ENCODE measurements at places on chromosomes 6 and 20.

DNA sequence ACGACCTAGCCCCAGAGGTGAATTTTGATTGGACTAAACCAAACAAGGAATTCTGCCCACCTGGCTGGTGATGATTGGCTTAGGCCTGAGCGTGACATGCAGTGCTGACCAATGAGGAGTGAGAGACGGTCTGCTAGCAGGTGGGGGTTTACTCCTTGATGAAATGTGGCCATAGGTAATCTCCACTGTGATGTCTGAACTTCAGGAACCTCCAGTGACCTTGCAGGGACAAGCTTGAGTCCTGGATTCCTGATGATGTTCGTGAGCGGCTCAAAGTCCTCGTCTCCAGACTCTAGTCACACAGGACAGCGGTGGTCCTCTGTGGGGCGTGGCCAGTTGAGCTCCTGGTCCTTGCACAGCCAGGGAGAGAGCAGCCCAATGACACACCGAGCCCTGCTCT is 8.4 kb downstream of the VSX1 start:
- H3K36me3 ChIP-seq, result no peaks in the 10 kb centered on the region
- H3K4me3 ChIP-seq, result no peak overlapping the region
- DNase-seq, result no peak
- H3K27me3 ChIP-seq, result peaks cover 61% of the 10 kb centered on the region
- H3K27ac ChIP-seq, result no peak overlapping the region
- H3K4me1 ChIP-seq, result peaks cover 17% of the 10 kb centered on the region

DNA sequence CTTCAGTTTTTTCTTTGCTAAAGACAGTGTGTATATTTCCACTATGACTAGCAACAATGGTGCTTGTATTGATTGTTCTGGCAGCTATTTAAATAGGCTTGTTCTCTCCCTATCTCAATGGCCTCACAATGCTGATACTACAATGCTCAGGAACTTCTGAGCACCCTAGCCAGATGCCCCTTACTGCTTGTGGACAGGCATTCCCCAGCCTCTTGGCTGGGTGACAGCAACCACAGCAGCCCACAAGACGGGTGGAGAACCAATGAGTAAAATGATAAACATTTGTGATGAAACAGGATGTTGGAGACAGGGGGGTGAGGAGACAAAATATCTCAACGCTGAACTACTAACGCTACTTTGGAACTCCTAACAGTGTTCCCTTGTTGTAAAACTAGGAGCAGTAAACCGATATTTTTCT is 42.3 kb downstream of the HIVEP2 start:
- peaks cover 15% of the 10 kb centered on the region for H3K4me1 ChIP-seq
- no peak overlapping the region for H3K4me3 ChIP-seq
- DNase-seq, result peak; percentile 62
- H3K27me3 ChIP-seq, result no peaks in the 10 kb centered on the region
- H3K36me3 ChIP-seq, result no peaks in the 10 kb centered on the region
- H3K27ac ChIP-seq, result peak overlapping the region; percentile 57

DNA sequence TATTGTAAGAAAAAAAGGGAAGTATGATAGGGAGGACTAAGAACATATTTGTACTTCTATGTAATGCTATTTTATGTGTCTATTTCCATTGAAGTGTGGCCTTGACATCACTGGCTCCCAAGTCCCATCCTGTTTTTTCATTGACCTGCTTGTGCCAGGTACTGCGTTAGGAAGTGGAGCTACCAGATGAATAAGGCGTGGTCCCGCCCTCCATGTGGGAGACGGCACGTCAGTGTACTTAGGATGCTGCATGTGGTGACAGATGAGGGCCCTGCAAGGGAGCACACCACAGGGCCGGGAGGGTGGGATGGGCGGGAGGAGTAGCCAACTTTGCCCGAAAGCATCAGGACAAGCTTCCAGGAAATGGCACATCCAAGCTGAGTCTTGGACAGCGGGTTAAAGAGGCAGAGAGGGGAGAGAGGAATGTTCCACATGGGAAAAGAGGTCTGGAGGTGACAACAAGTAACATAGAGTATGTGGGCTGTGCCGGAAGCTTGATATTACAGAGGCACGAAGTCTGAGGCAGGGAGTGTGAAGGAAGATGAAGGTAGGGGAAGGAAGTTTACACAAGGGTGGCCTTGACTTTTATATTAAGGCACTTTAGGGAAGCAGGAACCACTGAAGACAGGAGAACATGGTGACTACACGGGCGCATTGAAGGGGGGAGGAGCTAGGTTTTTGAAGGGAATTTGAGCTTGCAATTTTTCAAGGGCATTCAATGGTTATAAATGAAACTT is 140.6 kb downstream of the MTHFD1L start:
- no peaks in the 10 kb centered on the region for H3K27me3 ChIP-seq
- H3K4me3 ChIP-seq, result no peak overlapping the region
- no peak overlapping the region for H3K27ac ChIP-seq
- no peak for DNase-seq
- H3K36me3 ChIP-seq, result no peaks in the 10 kb centered on the region

GRCh38 chr6:27593861-27594260 is 121.0 kb upstream of the ZNF184 start:
- H3K27me3 ChIP-seq, result peaks cover 70% of the 10 kb centered on the region
- no peaks in the 10 kb centered on the region for H3K4me1 ChIP-seq
- no peak overlapping the region for H3K27ac ChIP-seq
- no peak overlapping the region for H3K4me3 ChIP-seq
- DNase-seq, result no peak

DNA sequence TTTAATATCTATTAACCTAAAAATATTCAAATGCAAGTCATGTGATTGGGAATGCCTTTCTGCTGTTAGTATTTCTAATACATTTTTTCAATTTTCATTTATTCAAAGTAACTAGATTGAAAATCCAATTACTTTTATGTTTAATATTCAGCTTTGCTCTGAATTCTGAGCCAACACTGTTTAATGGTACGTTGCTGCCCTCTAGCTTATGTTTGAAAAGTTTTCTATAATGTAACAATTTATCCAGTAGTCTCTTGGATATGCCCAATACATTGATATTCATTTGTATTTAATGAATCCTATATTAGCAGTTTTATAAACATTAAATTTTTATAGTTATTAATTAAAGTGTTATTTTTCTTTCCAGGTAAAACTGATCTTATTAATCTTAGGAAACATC is 47.4 kb downstream of the LGSN start:
- no peaks in the 10 kb centered on the region for H3K36me3 ChIP-seq
- H3K27ac ChIP-seq, result no peak overlapping the region
- H3K27me3 ChIP-seq, result no peaks in the 10 kb centered on the region
- H3K4me3 ChIP-seq, result no peak overlapping the region
- no peaks in the 10 kb centered on the region for H3K4me1 ChIP-seq
- DNase-seq, result no peak

DNA sequence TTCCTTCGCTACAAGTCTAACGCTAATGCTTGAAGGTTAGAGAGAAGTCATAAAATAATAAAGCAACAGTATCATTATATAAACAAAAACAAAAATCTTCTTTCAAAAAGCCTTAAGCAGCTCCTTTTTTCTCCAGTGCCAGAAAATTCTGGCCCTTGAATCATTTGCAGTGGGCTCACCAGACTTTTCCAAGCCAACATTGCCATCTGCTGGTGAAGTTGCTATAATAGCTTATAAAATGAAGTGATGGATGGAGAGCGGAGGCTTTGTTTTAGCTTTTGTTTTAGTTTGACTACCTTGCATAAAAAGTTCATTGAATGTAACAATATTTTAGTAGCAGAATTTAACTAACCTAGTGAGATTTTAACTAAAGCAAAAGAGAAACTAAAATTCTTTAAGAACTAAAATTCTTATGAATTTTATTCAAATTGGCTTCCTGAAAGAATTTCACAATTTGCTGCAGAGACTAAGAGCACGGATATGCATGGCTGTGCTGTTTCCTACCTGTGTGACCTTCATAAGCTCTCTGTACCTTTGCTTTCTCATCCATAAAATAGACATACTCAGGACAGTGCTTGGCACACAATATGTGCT is 44.8 kb upstream of the SLC2A12 start:
- no peaks in the 10 kb centered on the region for H3K36me3 ChIP-seq
- H3K27me3 ChIP-seq, result no peaks in the 10 kb centered on the region
- no peaks in the 10 kb centered on the region for H3K4me1 ChIP-seq
- DNase-seq, result no peak
- no peak overlapping the region for H3K27ac ChIP-seq

Measured in lower lobe of right lung (tissue), 2 donors.